ENCODE measurements at places on chromosomes 11 and 22.

GRCh38 chr11:59708537-59708936, 5.1 kb downstream of the OR10V1 start:
- no peak for DNase-seq

DNA sequence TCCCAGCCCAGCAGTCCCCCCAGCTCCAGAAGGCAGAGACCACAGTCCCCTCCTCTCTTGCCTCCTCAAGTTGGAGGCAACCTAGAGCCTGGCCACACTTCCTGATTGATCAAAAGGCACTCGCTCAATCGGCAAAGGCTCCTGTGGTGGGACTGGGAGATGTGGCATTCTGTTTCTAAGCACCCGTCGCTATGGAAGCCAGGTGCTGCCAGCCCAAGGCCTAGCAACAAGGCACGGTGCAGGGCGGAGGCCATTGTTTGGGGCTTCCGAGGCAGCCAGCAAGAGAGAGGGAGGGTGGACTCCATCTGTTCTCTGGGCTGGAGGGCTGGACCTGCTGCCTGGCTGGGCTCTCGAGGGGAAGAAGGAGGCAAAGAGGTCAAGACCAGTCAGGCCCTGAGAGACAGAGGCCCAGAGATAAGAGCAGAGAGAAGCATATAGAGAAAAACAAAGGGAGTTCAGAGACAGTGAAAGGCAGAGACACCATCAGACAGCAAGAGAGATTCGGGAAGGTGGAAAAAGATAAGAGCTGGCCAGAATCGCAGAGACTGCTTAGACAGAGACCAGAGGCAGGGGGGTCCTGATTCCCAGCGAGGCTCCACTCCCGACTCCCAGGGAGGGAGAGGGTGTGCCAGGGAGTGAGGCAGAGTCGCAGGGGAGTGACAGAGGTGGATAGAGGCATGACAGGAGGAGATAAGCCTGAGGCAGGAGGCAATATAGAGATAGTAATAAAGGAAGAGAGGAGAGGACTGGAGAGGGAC, 21.2 kb downstream of the PDE2A start:
- DNase-seq, result no peak

DNA sequence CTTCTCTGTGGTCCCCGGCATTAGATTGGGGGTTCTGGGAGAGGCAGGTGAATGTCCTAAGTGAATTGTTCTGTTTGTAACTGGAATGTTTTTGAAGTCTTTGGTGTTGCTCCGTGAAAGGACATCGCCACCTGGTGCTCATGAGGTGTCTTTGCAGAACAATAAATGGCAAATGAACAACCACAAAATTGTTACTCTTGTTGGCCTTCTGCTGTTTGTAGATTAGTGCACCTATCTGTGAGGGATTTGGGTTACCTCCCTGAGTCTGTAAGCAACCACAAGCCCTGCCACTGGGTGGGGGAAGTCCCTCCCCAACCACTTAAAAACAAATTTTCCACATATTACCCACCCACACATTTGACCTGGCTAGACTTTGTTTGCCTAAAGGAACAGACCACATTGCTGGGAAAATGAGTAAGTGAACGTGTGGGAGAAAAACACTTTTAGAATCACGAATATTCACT, 4.7 kb downstream of the MPEG1 start:
- no peak for DNase-seq

- DNase-seq, result no peak
Observed at GRCh38 chr11:109140857-109141515, 281.0 kb upstream of the C11orf87 start.

DNA sequence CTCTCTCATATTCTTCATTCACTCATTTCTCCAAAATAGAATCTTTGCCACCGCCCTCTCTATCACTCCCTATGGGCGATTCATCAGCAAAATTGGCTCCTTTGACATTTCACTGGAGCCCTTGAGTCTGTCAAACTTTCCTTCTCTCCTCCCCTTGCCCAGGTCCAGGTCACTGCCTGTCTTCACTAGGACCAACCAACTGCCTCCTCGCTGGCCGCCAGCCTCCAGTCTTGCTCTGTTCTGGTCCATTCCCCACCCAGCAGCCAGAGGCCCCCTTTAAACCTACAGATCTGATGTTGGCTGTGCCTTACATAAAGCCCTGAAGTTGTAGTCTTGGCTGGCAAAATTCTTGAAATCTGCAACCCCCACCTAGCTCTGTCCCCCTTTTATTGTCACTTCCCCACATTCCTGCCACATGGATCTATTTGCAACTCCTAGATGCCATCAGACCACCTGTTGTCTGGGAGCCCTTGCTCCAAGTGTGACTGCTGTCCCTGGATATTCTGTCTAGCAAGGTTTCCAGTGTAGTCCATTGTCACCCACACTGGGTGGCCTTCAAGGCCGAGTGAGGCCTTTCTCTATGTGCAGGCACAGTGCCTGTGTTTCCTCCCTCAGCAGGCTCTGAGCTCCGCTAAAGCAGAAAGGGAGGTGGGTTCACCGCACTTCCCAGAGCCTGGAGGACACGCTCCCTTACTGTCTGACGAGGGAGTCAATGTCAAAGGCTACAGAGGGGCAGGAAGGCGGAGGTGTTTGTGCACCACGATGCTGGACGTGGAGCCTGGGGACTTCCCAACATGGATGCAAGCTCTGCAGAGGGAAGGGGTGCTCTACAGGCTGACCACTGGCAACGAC, 25.5 kb downstream of the MYEOV start:
- no peak for DNase-seq

- DNase-seq, result no peak
Observed at GRCh38 chr11:61056571-61056970, 45.7 kb upstream of the CD5 start.

- no peak for DNase-seq
Observed at GRCh38 chr22:37519268-37520195, at the start of gene CARD10. Gene CARD10 (minus strand): TSS chr22:37519415. CDS start chr22:37519200, 215 bp downstream.

GRCh38 chr22:32407312-32407711, 4.7 kb downstream of the RTCB start:
- DNase-seq, result no peak

DNA sequence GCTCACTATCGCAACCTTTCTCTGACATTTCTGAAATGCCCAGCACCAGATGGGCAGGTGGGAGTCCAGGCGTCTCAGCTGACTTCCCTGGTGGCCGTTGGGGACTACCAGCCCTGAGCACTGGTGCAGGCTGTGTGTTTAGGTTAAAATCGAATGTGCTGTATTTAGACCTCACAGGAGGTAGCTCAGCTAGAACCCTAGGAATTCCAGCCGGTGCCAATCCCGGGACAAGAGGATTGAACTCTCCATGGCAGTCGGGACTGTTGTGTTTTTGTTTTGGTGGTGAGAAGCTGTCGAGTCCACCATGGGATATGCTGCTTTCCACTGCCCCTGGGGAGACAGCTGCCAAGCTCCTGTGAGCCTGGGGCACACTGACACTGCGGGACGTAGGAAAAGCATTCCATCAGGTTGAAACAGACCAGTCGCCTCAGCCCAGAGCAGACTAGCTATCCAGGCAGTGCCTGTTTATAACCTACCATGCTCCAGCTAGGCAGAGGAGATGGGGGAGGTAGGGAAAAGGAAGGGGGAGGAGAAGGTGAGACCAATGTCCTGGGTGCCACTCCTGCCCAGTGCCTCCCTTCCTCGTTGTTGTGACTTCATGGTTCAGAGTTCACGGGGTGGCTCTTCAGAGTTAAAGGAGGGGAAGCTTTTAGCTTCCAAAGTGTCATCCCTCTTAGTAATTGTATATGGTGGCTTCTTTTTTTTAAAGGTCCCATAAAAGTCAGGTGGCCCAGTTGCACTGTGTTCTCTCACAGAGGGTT, 53.0 kb downstream of the MICAL2 start:
- no peak for DNase-seq

Measured in stimulated activated CD8-positive, alpha-beta memory T cell treated with anti-CD3 and anti-CD28 coated beads, Interleukin-7, amount 100 ng/mL, for 1 hour (primary cell).